ENCODE measurements at places on chromosomes 5 and 9. TPM values are rescaled to one million over a fixed set of nuclear protein-coding genes. Genes with fewer than 3 reads are reported as not detected.

- DNase-seq: peak; percentile 30
- H3K4me1 ChIP-seq: no peaks in the 10 kb centered on the region
- H3K36me3 ChIP-seq: no peaks in the 10 kb centered on the region
Observed at GRCh38 chr9:33287087-33287490, 3.2 kb upstream of the NFX1 start.

DNA sequence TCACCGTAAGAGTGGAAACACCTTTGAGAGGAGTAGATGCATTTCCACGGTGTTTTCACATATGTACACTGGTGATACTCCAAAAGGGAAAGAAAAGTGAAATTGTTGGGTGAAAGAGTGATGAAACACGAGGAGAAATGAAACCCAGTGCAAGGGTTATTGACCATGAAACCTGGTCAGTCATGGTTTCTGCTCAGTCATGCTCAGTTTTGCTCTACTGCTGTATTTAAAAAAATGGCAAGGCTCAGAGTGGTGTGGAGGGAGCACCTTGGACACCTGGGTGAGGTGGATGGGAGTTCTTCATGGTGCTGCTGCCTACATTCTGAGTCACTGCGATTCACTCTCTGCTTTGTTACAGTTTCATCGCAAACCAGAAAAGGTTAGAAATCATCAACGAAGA, 32.3 kb downstream of the NTRK2 start:
- H3K27ac ChIP-seq: peak overlapping the region; percentile 45
- H3K4me1 ChIP-seq: no peaks in the 10 kb centered on the region
- no peak for DNase-seq
- H3K4me3 ChIP-seq: no peak overlapping the region

DNA sequence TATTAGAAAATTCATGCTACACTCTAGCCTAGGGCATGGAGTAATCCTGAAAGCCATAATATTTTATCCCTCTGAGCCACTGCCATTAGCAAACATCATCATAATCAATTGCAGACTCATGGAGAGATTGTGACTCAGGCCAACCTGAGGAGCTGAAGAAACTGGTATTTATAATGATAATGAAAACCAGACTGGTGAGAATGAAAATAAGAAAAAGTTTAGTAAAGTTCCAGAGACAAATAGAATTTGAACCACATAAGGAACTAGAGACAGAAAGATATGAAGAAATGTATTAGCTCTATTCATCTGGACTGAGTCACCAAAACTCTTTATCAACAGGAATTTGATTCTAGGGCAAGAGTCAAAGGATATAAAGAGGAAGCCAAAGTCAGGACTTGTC, 158.7 kb downstream of the DRD1 start:
- no peak for DNase-seq
- H3K27ac ChIP-seq: no peak overlapping the region
- H3K4me1 ChIP-seq: no peaks in the 10 kb centered on the region
- no peaks in the 10 kb centered on the region for H3K36me3 ChIP-seq

GRCh38 chr5:74290634-74291241, 349.8 kb downstream of the ENC1 start:
- H3K27ac ChIP-seq: no peak overlapping the region
- DNase-seq: no peak

DNA sequence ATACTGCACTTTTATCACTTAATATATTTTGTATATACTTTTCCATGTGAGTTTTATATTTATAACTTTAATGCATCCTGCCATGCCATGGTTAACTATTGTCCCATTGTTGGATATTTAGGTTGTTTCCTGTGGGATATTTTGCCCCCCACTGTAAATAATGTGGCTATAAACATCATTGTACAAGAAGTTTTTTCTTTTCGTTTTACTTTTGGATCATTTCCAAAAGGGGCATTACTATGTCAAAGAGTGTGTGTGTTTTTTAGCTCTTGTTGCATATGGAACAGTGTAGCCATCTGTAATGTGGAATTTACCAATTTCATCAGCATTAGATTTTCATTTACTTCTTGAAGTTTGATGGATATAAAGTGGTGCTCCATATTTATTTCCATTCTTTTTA, 13.3 kb downstream of the ITGA2 start:
- no peaks in the 10 kb centered on the region for H3K36me3 ChIP-seq
- H3K27me3 ChIP-seq: no peaks in the 10 kb centered on the region
- no peaks in the 10 kb centered on the region for H3K4me1 ChIP-seq
- DNase-seq: no peak
- H3K27ac ChIP-seq: no peak overlapping the region

- no peak overlapping the region for H3K4me3 ChIP-seq
- no peaks in the 10 kb centered on the region for H3K36me3 ChIP-seq
- no peak overlapping the region for H3K27ac ChIP-seq
- H3K27me3 ChIP-seq: no peaks in the 10 kb centered on the region
- no peak for DNase-seq
Observed at GRCh38 chr5:130520211-130520610, 615.9 kb downstream of the CHSY3 start.

- H3K27ac ChIP-seq: no peak overlapping the region
- no peak overlapping the region for H3K4me3 ChIP-seq
- DNase-seq: no peak
- H3K27me3 ChIP-seq: peaks cover 48% of the 10 kb centered on the region
- no peaks in the 10 kb centered on the region for H3K4me1 ChIP-seq
- no peaks in the 10 kb centered on the region for H3K36me3 ChIP-seq
Observed at GRCh38 chr9:124453586-124454191, 3.4 kb downstream of the ADGRD2 start.

DNA sequence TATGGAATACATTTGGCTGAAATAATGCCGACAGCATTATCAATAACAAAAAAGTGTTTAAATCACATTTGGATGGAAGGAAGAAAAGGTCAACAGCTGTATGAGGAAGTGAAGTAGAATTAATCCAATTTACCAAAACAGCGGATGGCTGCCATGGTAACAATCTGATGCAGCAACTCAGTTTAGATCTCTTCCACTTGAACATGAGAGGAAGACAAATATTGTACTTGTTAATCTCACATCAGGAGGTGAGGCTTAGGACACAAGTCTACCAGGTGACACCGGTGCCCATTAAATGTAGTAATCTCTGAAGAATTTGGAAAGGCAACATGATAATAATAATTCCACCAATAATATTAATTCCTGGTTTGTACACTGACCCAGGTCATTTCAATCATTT, 2.4 kb downstream of the RASEF start:
- no peaks in the 10 kb centered on the region for H3K4me1 ChIP-seq

- H3K4me3 ChIP-seq: no peak overlapping the region
- no peaks in the 10 kb centered on the region for H3K4me1 ChIP-seq
- H3K27me3 ChIP-seq: no peaks in the 10 kb centered on the region
- H3K27ac ChIP-seq: no peak overlapping the region
Observed at GRCh38 chr5:14281746-14282181, 138.6 kb downstream of the TRIO start.

DNA sequence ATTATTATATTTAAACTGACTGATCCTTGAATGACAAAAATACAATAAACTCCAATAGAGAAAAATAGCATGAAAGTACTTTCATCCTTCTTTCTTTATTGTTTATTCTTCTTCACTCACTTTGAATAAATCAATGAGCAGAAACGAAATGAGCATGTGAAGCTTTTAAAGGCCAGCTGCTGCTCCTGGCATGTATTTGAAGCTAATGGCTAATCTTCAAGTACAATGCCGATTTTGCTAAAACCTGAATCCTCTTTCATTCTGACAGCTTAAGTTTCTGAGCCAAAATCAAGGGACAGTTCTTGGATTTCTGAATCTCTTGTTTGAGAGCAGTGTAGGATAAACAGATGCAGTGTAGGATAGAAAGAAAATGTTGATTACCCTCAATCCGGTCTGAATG, 237.3 kb downstream of the CDH10 start:
- H3K27ac ChIP-seq: no peak overlapping the region
- no peaks in the 10 kb centered on the region for H3K27me3 ChIP-seq

DNA sequence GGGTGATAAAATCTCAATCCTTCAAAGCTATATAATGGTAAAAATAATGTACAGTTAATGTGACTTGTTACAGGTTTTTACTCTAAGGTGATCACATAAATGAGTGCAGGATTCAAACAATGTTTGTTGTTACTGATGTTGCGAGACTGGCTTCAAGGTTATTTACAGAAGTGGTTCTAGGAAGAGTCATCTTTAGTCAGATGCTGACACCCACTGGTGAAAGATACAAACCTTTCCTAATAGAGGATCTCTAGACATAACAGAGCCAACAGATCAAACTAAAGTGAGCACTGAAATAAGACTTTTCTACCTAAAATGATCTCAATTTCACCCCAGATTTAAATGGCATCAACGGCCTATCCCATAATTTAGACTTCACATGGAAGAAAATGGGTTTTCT, 20.2 kb downstream of the ARSB start:
- no peaks in the 10 kb centered on the region for H3K4me1 ChIP-seq
- DNase-seq: no peak
- H3K36me3 ChIP-seq: no peaks in the 10 kb centered on the region
- H3K27me3 ChIP-seq: no peaks in the 10 kb centered on the region
- H3K4me3 ChIP-seq: no peak overlapping the region

DNA sequence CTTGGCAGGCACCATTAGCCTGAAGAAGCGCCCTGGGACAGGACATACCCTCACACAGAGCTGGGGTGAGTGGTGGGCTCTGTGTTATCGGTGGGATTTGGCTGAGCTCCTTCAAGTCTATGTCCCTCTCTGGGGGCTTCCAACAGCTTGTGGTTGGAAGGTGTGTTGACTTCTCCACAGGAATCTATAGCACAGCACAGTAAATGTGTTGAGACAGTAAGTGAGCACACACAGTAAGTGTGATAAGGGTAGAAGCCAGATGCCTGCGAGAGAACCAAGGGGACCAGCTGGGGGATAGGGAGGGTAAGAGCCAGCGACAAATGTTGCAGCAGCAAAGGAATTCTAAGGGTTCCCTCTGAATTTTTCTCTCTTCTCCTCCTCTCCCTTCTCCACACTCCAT, 448.0 kb downstream of the KDM4C start:
- no peak overlapping the region for H3K4me3 ChIP-seq
- no peaks in the 10 kb centered on the region for H3K4me1 ChIP-seq
- H3K27me3 ChIP-seq: no peaks in the 10 kb centered on the region
- H3K27ac ChIP-seq: no peak overlapping the region
- DNase-seq: no peak

Gene FBP2
- not detected for total RNA-seq

DNA sequence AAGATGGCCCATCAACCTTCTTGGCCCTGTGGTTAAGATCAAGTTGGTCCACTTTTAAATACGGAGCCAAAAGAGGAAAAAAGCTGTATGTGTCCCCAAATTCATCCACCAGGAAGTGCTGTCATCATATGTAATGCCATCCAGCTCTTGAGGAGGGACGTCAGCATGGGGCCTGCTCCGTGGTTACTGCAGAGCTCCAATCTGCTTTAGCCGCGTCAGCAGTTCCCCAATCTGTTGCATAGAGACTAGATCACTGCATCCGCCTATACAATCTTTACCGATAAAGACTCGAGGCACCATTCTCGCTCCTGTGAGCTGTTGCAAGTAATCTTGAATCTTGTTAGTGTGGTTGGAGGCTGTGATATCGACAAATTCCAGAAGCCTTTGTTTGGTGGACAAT, 65.7 kb downstream of the GABRA6 start:
- no peaks in the 10 kb centered on the region for H3K4me1 ChIP-seq
- DNase-seq: no peak
- H3K4me3 ChIP-seq: no peak overlapping the region
- no peak overlapping the region for H3K27ac ChIP-seq
- no peaks in the 10 kb centered on the region for H3K27me3 ChIP-seq
- no peaks in the 10 kb centered on the region for H3K36me3 ChIP-seq

- no peak overlapping the region for H3K27ac ChIP-seq
- H3K4me3 ChIP-seq: no peak overlapping the region
- H3K27me3 ChIP-seq: no peaks in the 10 kb centered on the region
- H3K4me1 ChIP-seq: no peaks in the 10 kb centered on the region
- no peak for DNase-seq
Observed at GRCh38 chr9:7178729-7179128, 421.0 kb downstream of the KDM4C start.

- peak overlapping the region; percentile 79 for H3K27ac ChIP-seq
- H3K4me1 ChIP-seq: no peaks in the 10 kb centered on the region
- H3K36me3 ChIP-seq: no peaks in the 10 kb centered on the region
- H3K4me3 ChIP-seq: no peak overlapping the region
- no peak for DNase-seq
Observed at GRCh38 chr5:107486489-107486888, 184.2 kb downstream of the EFNA5 start.

GRCh38 chr5:136309932-136310598, 55.3 kb downstream of the TRPC7 start:
- no peak for DNase-seq
- H3K36me3 ChIP-seq: no peaks in the 10 kb centered on the region
- H3K27me3 ChIP-seq: no peaks in the 10 kb centered on the region
- H3K27ac ChIP-seq: no peak overlapping the region

DNA sequence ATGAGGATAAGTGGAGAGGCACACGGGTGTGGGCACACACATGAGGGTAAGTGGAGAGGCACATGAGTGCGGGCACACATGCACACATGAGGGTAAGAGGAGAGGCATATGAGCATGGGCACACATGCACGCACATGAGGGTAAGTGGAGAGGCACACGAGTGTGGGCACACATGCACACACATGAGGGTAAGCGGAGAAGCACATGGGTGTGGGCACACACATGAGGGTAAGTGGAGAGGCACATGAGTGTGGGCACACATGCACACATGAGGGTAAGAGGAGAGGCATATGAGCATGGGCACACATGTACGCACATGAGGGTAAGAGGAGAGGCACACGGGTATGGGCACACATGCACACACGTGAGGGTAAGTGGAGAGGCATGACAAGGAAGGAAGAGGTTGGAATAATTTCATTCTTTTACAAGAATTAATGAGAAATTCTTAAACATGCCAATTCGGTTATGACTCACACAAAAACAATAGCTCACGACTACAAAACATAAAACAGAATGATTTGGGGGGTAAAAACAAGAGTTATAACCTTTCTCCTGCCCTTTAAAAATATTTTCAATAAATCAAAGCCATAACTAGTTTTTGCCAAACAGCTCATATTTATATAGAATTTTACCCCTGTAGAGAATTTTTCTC, 67.5 kb downstream of the APBA1 start:
- no peak overlapping the region for H3K27ac ChIP-seq
- H3K4me1 ChIP-seq: no peaks in the 10 kb centered on the region
- no peak overlapping the region for H3K4me3 ChIP-seq
- no peak for DNase-seq
- no peaks in the 10 kb centered on the region for H3K27me3 ChIP-seq

DNA sequence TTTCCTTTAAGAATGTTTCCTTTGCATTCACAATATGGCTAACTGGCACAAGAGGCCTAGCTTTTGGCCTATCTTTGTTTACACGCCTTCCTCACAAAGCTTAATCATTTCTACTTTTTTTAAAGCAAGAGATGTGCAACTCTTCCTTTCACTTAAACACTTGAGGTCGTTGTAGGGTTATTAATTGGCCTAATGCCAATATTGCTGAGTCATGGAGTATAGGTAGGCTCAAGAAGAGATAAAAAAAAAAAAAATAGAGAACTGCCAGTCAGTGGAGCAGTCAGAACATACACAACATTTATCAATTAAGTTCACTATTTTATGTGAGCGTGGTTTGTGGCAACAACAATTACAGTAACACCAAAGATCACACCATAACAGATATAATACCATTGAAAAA, 5.9 kb downstream of the FKBP15 start:
- no peaks in the 10 kb centered on the region for H3K36me3 ChIP-seq
- DNase-seq: no peak
- H3K4me3 ChIP-seq: no peak overlapping the region
- no peaks in the 10 kb centered on the region for H3K27me3 ChIP-seq
- no peak overlapping the region for H3K27ac ChIP-seq
- H3K4me1 ChIP-seq: peaks cover 2% of the 10 kb centered on the region
